Renal cortical epithelial cell (primary cell): ENCODE measurements at places on chromosomes 7 and 10.

GRCh38 chr10:91415816-91416215, 5.7 kb downstream of the HECTD2 start:
- DNase-seq, result peak; percentile 36

GRCh38 chr7:30175180-30175579, 40.4 kb downstream of the MTURN start:
- DNase-seq, result no peak

DNA sequence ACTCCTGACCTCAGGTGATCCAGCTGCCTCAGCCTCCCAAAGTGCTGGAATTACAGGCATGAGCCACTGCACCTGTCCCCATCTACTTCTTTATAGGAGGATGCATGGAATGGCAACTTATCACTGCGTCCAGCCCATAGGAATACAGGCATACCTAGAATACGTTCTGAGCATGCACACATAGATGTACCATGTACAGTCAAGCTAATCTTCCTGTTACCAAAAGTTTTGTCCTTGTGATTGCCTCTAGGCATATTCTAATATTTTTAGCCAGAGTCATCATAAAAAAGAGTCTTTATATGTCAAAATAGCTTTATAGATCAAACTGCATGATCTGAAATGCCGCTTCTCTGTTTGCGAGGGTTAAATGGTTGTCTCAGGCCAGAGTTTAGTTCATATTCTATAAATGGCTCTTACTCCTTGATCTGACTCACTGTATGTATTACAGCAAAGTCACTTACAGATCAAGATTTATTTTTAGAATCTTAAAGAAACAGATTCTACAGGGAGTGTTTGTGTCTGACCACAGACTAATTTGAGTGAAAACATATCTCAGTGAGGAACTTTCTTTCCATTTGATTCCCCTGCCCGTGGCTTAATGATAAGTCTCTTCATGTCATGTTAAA, 210.9 kb downstream of the CREB5 start:
- no peak for DNase-seq

DNA sequence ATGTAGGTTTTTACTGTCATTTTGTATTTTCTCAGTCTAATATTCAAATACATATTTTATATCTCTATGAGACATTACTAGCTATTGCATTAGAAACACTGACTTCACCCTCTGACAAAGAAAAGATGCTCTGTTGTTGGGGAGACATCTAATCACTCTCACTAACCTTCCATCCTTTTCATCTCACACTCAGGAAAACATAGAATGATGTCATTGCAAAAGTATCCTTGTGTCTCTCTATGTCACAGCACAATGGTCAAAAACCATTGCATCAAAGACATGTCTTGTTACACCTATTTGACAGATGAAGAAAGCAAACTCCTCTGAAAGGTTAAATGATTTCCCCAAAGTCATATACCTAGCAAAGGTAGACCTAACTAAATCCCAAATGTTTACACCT, 231.3 kb upstream of the PTN start:
- no peak for DNase-seq

- DNase-seq, result no peak
These were observed 16.3 kb downstream of the CUL1 start for GRCh38 chr7:148715027-148715426.

DNA sequence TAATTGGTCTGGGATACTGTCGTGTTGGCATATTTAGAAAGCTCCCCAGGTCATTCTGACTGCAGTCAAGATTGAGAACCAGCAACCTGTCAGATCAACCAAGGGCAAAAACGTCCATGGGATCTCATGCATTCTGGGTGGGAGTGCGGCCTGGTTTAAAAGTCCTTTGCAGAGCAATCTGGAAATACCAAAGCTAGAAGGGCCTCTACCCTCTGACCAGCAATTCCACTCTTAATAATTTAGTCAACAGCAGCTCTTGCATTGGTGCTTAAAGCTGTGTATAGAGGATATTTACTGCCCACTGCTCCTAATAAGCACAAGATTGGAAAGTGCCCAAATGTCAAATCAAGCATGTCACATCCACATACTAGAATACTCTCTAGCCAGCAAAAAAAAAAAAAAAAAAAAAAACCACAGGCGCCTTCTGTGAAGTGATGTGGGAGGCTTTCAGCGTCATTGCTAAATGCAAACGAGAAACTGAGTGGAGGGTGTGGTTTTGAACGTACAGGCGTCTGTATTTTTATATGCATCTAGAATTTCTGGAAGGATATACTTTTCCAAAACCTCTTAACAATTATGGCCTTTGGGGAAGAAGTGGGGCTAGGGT, 44.8 kb upstream of the HSPA12A start:
- peak; percentile 55 for DNase-seq

- no peak for DNase-seq
These were observed 36.8 kb downstream of the LRRC72 start for GRCh38 chr7:16563281-16564022.

DNA sequence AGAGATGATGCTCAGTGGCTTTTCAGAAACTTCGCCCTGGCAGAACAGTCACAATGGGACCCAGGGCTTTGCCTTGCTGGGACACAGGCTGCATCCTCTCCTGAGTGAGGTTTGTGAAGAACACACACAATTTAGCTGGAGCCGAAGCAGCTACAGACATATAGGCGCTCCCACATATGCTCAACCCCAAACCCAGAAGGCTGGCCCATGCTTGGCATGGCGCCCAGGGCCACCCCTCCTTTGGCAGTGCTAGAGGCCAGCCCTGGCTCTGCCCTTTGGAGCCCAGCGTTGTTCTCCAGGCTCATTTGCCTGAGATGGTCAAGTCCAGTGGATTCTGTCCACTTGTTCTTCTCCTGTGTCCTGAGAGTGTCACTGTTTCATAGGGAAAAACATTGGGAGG, 94.4 kb downstream of the WDFY4 start:
- no peak for DNase-seq

DNA sequence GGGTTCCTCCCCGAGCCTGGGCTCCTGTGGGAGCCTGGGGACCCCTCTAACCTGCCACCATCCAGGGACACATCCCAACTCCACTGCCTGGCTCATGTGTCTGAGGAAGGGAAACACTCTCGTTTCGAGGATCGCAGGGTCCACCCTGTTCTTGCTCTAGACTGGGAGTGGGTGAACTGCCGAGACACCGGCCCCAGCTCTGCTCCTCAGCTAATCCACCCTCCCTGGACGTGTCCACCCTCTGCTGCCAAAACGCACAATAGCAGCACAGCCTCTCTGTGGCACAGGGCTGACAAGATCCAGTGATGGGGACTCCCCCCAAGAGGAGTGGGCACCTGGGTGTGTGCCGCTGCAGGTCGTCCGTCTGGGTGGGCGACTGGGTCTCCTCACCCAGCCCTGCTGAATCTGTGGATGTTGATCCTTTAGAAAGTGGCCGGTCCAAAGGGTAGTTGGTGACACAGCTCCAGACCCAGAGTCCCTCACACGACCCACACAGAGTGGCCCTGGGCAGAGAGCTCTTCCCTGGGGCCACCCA, 65.2 kb upstream of the FAM20C start:
- DNase-seq, result no peak

GRCh38 chr7:69334701-69335100, 263.6 kb upstream of the AUTS2 start:
- DNase-seq, result no peak

DNA sequence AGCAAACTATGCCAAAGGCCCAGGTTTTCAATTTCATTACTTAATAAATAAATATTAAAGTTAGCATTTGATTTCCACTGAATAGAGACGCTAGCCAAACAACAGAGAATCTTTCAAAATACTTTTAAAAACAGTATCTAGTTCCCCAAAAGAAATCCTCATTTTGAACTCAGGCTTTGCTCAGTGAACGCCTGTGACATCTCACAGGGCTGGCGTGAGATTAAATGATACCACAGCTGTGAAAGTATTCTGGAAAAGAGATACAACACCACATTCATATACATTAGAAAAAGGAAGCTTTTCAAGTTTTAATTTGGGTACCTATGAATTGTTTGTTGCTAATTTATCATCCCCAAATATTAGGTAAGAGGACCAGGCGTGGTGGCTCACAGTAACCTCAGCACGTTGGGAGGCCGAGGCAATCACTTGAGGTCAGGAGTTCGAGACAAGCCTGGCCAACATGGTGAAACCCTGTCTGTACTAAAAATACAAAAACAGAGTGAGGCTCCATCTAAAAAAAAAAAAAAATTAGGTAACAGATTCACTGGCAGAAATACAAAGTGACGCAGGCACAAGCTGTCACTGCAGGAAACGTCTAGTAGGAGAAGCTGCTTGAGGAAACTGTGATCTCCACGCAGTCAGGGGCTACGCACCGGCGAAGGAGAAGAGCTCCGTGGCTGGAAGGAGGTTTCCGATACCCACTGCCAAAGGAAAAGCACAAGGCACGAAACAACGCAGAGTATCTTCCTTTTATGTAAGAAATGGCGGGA, 50.0 kb downstream of the AMZ1 start:
- DNase-seq, result no peak

DNA sequence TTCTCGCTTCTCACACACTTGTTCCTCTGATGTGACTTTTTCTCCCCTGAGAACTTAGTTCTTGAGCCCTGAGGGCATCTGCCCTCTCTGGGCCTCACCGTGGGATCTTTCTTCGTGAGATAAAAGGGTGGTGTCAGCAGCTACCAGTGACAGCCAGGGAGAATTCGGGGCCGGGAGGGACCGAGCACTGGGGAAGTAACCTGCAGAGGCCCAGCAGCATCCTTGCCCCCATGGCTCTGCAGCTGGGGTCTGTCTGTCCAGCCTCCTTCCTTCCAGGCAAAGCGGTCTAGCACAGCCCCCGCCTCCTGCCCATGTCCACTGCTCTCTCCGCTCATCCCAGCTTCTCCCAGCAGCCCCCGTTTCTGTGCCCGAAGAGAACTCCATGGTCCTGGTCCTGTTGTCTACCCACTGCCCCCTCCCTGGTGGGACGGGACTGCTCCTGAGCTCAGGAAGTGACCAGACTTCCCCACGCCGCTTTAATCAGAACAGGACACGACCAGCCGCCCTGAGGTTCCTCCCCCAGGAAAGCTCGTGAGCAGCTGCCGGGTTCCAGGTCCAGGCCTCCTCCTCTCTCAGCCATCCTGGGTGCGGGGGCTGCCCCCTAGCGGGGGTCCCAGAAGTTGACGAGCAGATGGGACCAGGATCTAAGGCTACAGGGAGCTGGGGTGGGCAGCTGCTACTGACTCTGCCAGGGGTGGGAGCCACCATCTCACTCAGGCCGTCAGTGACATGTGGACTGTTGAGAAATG, 187.5 kb downstream of the WDR37 start:
- no peak for DNase-seq

GRCh38 chr7:127666602-127667001, 14.6 kb downstream of the SND1 start:
- no peak for DNase-seq

GRCh38 chr10:124345521-124345920, 73.2 kb downstream of the OAT start:
- no peak for DNase-seq

- DNase-seq, result no peak
These were observed 49.6 kb upstream of the CAV2 start for GRCh38 chr7:116449950-116450349.

DNA sequence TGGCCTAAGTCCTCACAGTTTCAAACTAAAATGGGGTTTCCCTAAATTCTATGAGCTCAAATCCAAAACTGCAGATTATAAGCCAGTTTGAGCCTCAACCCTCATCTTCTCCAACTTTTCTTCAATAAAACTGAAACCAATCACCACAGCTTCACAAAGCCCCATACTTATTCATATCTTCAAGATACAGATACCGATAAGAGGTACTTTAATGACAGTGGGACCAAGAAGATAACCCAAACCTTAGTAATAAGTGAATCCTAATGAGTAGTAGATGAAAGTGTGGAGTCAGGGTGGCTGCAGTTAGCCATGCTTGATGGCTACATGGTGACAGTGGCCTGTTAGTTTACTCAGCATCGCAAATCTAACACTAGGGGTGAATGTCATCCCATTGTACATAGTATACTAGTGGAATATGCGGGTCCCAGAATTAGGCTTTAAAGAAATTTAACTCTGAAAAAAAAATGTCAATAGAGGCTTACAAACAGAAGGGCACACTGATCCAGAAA, 395.8 kb upstream of the PHF14 start:
- no peak for DNase-seq

- DNase-seq, result no peak
These were observed 15.1 kb upstream of the GPR15LG start for GRCh38 chr10:84158550-84158949.

- DNase-seq, result no peak
These were observed 48.8 kb downstream of the COL26A1 start for GRCh38 chr7:101411508-101411874.

DNA sequence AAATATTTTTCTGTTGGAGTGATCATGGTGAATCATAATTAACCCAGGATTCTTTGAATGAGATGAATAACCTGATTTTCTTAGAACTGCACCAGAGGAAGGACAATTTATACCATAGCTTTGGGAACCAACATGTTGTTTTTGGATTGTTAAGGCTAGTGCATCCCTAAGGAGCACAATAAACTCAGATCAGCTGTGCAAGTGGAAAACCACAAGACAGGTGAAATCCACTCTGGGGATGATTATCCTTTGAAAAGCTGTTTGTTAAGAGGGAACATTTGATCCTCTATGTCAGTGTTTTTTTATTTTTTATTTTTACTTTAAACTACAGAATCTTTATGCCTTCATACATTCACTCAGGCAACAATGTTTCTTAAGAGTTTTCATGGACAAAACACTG, 232.1 kb upstream of the PCLO start:
- DNase-seq, result no peak

DNA sequence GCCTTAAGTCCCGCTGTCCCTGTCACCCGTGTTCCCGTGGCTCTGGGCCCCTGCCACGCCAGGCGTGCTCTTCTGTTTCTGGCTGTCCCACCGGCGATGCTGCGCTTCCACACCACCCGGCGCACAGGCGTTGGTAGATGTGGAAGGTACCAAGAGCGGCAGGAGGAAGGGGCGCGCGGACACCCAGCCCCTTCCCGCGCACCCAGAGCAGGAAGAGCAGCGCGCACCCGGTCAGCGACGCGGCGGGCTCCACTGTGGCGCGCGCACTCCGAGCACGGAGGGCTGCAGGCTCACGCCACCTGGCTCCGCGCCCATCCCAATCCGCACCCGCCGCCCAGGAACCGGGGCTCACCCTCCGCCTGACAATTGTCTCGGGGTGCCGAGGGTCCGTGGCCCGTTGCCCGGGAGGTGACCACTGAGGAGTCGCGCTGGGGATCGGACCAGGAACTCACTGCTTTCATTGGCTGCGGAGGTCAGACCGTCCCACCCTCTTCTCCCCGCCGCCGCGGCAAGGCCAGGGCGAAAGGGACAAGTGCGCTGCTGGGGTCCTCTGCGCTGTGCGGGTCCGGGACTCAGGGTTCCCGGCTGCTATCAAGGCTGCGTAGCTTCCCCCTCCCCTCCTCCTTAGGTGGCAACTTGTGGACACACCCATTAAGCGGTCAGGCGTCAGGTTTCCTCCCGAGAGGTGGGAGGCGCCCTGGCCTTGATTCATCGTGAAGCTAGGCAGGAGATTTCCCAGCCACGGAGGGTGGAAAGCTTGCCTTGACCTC, 121.6 kb upstream of the ZNF92 start:
- peak; percentile 73 for DNase-seq
